Stromal cell of bone marrow (primary cell): ENCODE measurements at places on chromosomes 4 and X.
A peak's percentile ranks its signal among the peaks of the same experiment; 100 is the strongest.

- no peak for DNase-seq
These were observed 56.2 kb downstream of the WFS1 start for GRCh38 chr4:6325788-6326290.

DNA sequence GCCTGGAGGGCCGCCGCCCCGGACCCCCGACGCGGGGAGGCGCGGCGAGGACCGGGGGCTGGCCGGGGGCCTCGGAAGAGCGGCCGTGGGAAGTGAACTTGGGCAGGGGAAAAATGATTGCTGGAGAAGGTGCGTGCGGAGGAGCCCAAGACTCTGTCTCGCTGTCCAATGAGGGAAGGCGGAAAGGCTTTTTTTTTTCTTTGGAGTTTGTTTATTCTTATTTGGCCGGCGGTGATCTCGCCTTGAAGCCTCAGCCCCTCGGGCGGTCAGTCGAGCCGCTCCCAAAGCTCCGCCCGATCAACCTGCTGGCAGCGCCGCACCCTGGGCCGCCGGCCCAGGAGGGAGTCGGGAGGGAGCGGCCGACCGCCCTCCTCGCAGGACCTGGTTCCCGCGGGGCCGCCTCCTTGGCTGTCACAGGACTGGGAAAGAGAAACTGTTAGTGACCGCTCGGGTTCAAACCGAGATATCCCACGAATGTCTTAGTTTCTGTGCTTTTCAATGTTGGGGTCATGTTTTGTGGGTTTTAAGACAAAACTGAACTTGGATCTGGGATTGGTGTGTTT is 2.5 kb downstream of the CPEB2 start:
- DNase-seq: no peak

- no peak for DNase-seq
These were observed 76.1 kb downstream of the CHST7 start for GRCh38 chrX:46649421-46650260.

- peak; percentile 54 for DNase-seq
These were observed 201.0 kb upstream of the ARSJ start for GRCh38 chr4:114180481-114180880.

DNA sequence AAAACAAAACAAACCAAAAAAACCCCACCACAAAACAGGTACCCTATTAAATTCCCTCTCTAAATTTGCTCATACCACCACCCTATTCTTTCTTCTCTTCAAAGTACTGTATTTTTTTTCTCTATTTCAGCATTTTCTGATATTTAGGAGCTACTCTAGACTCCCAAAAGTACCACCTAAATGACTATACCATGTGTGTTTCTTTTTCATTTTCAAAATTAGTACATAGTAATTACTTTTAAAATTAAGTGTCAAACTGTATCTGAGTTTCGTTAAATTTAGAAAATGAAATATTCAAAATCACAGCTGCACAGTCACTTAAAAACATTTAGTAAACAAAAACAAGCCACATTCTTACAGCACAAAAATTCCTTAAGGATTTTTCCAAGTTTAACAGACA is 161.7 kb downstream of the FBXW7 start:
- DNase-seq: no peak

DNA sequence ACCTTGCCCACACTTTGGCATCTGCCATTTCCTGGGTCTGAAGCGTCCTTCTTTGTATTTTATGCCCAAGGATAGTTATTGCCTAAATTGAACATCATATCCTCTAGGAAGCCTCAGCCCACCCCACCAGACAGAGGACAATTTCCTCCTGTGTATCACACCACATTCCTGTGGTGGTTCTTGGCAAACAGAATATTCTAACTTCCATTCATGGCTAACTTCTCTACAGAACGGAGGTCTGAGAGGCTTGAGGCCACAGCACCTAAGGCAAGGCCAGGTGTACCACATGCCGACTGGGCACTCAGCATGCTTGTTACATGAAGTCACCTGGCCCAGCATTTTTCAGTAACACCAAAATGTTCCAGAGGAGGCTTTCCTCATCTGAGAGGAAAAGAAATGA is 42.4 kb downstream of the CD99L2 start:
- no peak for DNase-seq

GRCh38 chr4:1053080-1053661 is 41.7 kb downstream of the FGFRL1 start:
- peak; percentile 83 for DNase-seq

- no peak for DNase-seq
These were observed 148.1 kb upstream of the FAM9B start for GRCh38 chrX:9182041-9182440.

- peak; percentile 68 for DNase-seq
These were observed 54.0 kb downstream of the JADE1 start for GRCh38 chr4:128863312-128864075.

GRCh38 chr4:143482840-143483239 is 30.7 kb upstream of the SMARCA5 start:
- DNase-seq: peak; percentile 33
